Left lung (tissue), 14 donors: ENCODE measurements at places on chromosomes 4 and X.

DNA sequence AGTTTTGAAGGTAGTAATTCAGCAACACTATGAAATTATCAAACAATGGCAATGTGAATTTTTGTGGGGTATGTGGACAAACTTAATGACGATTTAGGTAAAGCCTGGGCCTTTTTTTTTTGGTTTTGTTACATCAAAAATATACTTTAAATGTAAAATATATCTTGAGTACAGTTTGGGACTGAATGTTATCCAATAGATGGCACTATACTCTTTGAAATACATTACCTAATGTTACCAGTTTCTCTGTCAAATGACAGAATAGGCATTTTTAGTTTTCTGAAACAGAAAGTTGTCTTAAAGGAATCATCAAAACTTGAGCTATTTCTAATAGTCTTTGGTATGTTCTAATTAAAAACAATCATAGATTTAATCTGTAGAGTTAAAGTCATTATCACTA, 1651.9 kb downstream of the C4orf33 start:
- no peaks in the 10 kb centered on the region for H3K27me3 ChIP-seq
- no peak overlapping the region for H3K4me3 ChIP-seq
- H3K27ac ChIP-seq: no peak overlapping the region
- H3K4me1 ChIP-seq: no peaks in the 10 kb centered on the region
- no peaks in the 10 kb centered on the region for H3K36me3 ChIP-seq
- no peak for DNase-seq

- H3K27ac ChIP-seq: no peak overlapping the region
- no peaks in the 10 kb centered on the region for H3K36me3 ChIP-seq
- no peak for DNase-seq
These were observed 142.0 kb downstream of the RTL3 start for GRCh38 chrX:78517124-78517523.

DNA sequence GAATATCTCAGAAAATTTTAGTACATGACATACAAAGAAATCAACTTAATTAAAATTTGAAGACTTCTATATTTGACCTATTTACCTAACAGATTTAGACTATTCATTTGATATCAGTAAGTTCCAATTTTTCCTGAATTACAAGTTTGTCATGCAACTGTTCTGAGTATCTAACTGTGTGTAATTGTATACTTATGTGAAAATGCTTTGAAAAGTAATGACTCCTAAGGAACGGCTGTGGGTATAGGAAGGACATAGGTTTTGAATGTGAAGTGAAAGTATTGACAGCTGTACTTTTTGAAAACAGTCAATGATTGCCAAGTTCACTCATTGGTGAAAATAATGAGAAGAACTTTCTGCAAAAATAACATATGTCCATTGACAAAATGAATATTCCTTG, 2.9 kb downstream of the GRIA2 start:
- H3K4me1 ChIP-seq: no peaks in the 10 kb centered on the region
- no peaks in the 10 kb centered on the region for H3K36me3 ChIP-seq
- no peak overlapping the region for H3K27ac ChIP-seq
- no peak overlapping the region for H3K4me3 ChIP-seq

DNA sequence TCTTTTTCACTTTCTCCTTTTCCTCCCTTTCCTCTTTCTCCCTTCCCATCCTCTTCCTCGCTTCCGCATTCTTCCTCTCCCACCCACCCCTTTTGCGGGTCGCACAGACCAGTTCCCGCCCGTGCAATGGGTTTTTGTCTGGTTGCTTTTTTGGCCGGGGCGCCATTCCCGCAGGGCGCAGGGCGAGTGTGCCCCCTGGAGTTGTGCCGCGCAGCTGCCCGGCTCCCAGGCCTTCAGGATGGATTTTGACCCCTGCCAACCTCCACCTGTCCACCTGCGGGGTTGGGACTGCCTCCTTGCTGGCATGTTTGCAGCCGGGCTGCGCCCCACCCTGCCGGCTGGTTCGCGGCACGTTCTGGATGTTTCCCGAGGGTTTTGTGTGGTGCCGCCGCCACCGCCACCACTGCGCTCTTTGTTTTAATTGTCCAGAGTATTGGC, 578 bp upstream of the SEL1L3 start:
- H3K27ac ChIP-seq: peak overlapping the region; percentile 83
- peaks cover 7% of the 10 kb centered on the region for H3K27me3 ChIP-seq
- H3K36me3 ChIP-seq: no peaks in the 10 kb centered on the region
- H3K4me1 ChIP-seq: peaks cover 44% of the 10 kb centered on the region
- no peak for DNase-seq
- H3K4me3 ChIP-seq: peak overlapping the region; percentile 77

GRCh38 chrX:53356186-53356585, 66.3 kb downstream of the SMC1A start:
- H3K36me3 ChIP-seq: no peaks in the 10 kb centered on the region
- DNase-seq: no peak
- H3K27ac ChIP-seq: no peak overlapping the region
- H3K4me1 ChIP-seq: no peaks in the 10 kb centered on the region

GRCh38 chrX:15939737-15940136, 85.1 kb upstream of the AP1S2 start:
- no peaks in the 10 kb centered on the region for H3K36me3 ChIP-seq
- DNase-seq: no peak
- no peak overlapping the region for H3K27ac ChIP-seq
- H3K4me3 ChIP-seq: no peak overlapping the region

- H3K27ac ChIP-seq: peak overlapping the region; percentile 53
- no peaks in the 10 kb centered on the region for H3K4me1 ChIP-seq
- H3K4me3 ChIP-seq: no peak overlapping the region
- no peaks in the 10 kb centered on the region for H3K27me3 ChIP-seq
- H3K36me3 ChIP-seq: no peaks in the 10 kb centered on the region
These were observed 14.4 kb upstream of the SMS start for GRCh38 chrX:21926116-21926515.

DNA sequence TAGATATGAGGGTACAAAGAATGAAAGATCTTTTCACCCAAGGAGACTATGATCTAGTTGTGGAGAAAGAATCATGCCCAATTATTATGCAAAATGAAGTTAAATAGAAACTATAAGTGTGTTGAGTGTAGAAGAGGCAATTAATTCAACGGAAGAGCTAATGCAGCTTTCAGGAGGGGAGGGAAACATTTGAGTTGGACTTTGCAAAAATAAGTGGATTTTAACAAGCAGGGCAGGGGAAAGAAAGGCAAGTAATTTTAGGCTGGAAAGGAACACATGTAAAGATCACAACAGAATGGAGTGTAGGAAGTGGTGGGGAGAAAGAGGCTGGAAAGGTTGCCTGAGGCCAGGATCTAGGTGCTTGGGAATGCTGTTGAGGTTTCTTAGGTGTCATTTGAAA, 44.1 kb downstream of the KLHL15 start:
- H3K27ac ChIP-seq: no peak overlapping the region
- no peaks in the 10 kb centered on the region for H3K36me3 ChIP-seq
- no peak for DNase-seq
- no peaks in the 10 kb centered on the region for H3K4me1 ChIP-seq

DNA sequence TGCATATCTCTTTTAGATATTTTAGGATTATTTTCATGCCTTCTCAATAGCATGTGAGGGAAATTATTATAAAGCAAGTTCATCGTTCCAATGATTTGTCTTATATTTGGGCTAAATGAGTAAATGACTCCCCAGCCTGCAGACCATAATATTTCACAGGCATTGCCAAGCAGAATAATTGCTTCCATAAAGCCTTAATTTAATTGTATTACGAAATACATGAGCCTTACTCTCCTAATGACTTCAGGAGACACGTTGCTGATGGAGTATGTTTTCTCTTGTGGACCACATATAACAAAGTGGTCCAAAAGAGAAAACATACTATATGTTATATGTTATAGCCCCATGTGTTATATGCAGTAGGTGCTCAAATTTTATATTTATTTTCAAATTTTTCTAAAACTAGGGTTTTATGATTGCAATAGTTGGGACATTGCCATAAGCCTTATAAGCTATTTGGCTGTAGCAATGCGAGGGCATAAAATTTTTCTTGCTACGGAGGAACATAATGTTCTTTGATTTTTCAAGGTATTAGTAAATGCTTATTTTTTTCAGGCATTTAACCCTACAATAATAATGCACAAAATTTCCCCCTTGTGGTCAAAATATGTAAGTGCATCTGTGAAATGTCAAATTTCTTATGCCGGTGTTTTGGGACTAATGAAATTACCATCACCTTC, 26.2 kb upstream of the TMPRSS11D start:
- DNase-seq: no peak
- no peak overlapping the region for H3K27ac ChIP-seq
- no peaks in the 10 kb centered on the region for H3K27me3 ChIP-seq
- no peak overlapping the region for H3K4me3 ChIP-seq
- no peaks in the 10 kb centered on the region for H3K4me1 ChIP-seq

DNA sequence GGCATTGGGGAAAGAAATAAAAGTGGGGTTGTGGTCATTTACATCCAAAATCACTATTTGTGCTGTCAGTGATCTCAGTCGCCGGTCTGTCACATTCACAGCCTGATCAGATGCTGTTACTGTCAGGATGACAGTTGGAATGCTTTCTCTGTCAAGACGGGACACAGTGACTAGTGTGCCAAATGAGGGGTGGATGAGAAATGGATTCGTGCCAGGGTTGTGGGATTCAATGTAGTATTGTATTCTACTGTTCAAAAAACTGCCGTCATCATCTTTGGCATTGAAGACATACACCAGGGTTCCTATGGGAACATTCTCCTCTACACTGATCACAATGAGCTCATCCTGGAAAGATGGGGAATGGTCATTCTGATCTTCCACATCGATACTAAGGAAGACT, 171.1 kb downstream of the DCHS2 start:
- H3K4me3 ChIP-seq: no peak overlapping the region
- DNase-seq: no peak
- H3K36me3 ChIP-seq: no peaks in the 10 kb centered on the region

DNA sequence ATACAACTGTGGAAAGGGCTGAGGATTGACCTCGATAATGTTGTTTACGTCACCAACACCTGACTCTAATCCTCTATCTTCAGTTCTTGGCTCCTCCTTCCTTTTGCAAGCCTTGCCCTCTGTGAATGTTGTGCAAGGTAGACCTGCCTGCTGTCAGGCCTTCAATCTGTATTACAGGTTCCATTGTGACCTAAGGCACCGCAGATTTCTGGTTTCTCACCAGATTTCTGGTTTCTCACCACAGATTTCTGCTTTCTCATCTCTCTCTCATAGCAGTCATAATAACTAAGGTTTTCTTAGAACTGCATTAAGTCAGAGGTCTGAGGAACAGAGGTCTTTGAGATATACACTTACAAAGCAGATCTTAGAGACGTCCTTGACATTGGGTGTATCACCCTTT, 51.5 kb upstream of the ETNPPL start:
- H3K27ac ChIP-seq: no peak overlapping the region
- H3K27me3 ChIP-seq: no peaks in the 10 kb centered on the region
- no peaks in the 10 kb centered on the region for H3K4me1 ChIP-seq

DNA sequence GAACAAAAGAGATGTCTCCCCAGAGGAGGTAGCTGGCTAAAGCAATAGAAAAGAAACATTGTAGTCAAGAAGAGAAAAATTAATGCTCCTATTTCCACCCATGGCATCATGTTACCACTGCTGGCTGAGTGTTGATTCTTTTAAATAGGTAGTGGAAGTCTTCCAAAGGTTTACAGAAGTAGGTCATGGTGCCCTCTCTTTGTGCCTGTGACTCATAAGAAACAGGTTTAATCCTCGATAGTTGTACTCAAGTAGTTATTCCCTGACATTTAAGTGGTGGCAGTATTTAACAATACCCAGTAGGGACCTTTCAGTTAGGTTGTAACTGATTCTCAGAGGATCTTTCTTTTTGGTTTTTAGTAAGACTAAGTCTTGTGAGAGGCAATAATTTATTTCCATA, 247.8 kb downstream of the TEX13A start:
- H3K4me3 ChIP-seq: no peak overlapping the region
- H3K27ac ChIP-seq: no peak overlapping the region
- no peaks in the 10 kb centered on the region for H3K36me3 ChIP-seq
- H3K4me1 ChIP-seq: no peaks in the 10 kb centered on the region
- no peak for DNase-seq
- no peaks in the 10 kb centered on the region for H3K27me3 ChIP-seq

GRCh38 chr4:46444318-46445000, 54.5 kb upstream of the GABRA2 start:
- no peak overlapping the region for H3K4me3 ChIP-seq
- H3K36me3 ChIP-seq: no peaks in the 10 kb centered on the region
- H3K27ac ChIP-seq: no peak overlapping the region
- DNase-seq: no peak
- no peaks in the 10 kb centered on the region for H3K4me1 ChIP-seq
- H3K27me3 ChIP-seq: no peaks in the 10 kb centered on the region

GRCh38 chrX:120791013-120791643, 84.5 kb downstream of the CT47B1 start:
- H3K4me1 ChIP-seq: no peaks in the 10 kb centered on the region
- no peak overlapping the region for H3K27ac ChIP-seq
- no peaks in the 10 kb centered on the region for H3K27me3 ChIP-seq
- H3K4me3 ChIP-seq: no peak overlapping the region
- no peak for DNase-seq
- H3K36me3 ChIP-seq: no peaks in the 10 kb centered on the region

DNA sequence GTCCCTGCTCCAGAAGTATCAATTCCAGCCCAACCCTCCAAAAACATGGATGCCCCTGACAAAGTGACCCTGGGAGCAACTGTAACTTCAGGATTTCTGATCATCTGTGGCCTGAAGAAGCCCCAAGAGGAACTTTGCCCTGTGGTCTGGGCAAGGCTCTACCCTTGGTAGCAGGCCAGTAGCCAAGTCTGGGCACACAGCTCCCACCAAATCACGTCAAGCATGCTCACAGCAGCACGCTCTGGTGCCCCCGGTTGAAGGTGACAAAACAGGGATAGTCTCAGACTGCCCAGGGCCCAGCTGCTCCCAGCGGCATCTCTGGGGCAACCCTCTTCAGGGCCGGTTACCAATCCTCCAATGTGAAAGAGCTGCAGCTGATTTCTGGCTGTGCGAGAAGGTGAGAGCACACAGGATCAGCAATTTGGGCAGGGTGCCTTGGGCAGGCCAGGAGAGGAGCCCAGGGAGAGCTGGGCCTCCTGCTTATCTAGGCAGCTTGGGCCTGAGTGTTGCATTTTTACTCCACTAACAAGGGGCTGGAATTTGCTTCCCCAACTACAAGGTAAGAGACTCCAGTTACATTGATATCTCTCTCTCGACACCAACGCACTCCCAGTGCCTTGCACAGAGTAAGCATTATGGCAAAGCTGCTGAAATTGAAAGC, 418.1 kb downstream of the BCOR start:
- H3K4me3 ChIP-seq: no peak overlapping the region
- H3K4me1 ChIP-seq: no peaks in the 10 kb centered on the region
- no peaks in the 10 kb centered on the region for H3K36me3 ChIP-seq
- H3K27me3 ChIP-seq: no peaks in the 10 kb centered on the region
- no peak overlapping the region for H3K27ac ChIP-seq

- no peak for DNase-seq
- H3K36me3 ChIP-seq: no peaks in the 10 kb centered on the region
- H3K27me3 ChIP-seq: no peaks in the 10 kb centered on the region
- H3K27ac ChIP-seq: no peak overlapping the region
- H3K4me3 ChIP-seq: no peak overlapping the region
These were observed 592.4 kb downstream of the ACTRT1 start for GRCh38 chrX:127459790-127460189.

- no peaks in the 10 kb centered on the region for H3K36me3 ChIP-seq
- peak within 1 kb of the TSS; percentile 98 for H3K27ac ChIP-seq
- H3K27me3 ChIP-seq: no peaks in the 10 kb centered on the region
- peak; percentile 99 for DNase-seq
These were observed at the start of gene SLC25A6 for GRCh38 chrX:1391707-1392375. TSS of gene SLC25A6 (minus strand) at chrX:1392113. CDS start at chrX:1392009, 104 bp downstream.
